ENCODE measurements at places on chromosomes 11 and 22. TPM values are rescaled to one million over a fixed set of nuclear protein-coding genes. Genes with fewer than 3 reads are reported as not detected.
A peak's percentile ranks its signal among the peaks of the same experiment; 100 is the strongest.

DNA sequence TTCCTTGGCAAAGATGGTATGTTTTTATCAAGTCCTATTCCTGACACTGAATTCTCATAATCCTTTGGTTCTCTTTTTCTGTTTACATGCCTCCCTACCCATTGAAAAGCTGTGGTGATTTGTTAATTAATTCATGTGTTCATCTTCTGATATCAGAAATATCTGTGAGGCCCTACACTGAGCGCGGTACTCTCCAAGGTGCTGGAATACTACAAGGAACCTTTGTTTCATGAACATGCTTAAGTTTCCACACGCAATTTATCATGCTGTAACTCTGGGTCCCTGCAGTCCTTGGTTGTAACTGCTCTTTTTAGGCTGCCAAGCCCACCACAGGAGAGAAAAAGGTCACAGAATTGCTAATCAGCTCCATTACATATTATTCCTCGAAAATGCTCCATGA lies 331.8 kb downstream of the FAT3 start:
- DNase-seq, result no peak

- DNase-seq, result no peak
Observed at GRCh38 chr11:112765337-112765736, 195.9 kb upstream of the NCAM1 start.

GRCh38 chr22:50217543-50218152 lies 16.8 kb downstream of the SELENOO start:
- no peak for DNase-seq

DNA sequence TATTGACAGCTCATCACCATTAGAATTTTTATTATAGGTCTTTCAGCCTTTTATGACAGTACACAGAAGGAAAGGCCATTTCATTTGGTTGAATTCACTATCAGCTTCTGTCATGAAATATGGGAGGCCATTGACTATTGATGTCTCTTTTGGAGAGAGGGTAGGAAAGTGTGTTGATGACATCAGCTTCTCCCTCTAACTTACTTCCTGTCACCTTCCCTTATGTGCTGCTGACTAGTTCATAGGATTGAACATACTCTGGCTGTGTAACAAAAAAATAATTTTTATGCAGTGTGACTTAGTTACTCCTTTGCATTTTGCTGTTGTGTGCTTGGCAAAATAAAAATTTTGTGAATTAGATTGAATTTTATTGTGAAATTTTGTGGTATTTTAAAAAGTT lies 769.2 kb downstream of the METTL15 start:
- DNase-seq, result no peak

DNA sequence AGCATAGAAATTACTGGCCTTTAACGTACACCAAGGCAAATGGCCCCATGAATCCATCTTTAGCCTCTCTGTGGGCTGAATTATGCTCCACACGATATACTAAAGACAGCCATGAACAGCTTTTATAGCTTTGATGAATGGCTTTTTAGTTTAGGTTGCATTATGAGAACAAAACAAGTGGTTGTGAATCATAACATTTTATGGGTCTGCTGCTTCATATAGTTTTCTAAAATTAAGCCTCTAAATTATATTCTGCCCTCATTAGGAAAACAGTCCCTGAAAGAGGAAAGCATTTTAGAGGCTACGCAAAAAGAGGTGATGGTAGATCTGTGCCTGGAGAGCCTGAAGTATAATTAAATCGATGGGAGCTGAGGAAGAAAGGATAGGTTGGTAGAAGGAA lies 221.3 kb downstream of the CADM1 start:
- no peak for DNase-seq

DNA sequence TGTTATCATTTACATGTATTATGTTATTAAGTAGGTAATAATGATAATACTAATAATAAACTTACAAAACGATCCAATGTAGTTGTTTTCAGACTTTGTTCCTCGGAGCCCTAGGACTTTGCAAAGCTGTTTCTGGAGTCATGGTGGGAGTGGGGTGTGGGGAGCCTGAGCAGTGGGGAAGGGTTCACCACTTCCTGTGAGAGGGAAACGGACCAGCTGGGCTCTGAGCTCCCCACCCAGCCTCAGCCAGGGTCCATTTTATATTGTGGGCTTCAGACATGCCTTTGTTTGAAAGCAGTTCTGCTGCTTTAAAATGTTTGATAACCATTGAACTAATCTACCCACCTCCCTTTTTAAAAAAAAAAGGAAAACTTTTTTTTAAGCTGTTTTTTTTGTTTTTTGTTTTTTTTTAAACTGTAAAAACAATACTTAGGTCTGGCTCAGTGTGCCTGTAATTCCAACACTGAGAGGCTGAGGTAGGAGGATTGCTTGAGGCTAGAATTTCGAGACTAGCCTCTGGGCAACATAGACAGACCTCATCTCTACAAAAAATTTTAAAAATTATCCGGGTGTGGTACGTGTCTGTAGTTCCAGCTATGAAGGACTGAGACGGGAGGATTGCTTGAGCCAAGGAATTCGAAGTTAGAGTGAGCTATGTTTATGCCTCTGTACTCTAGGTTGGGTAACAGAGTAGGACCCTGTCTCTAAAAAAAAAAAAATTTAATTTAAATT lies 7.0 kb downstream of the SERPING1 start:
- no peak for DNase-seq

DNA sequence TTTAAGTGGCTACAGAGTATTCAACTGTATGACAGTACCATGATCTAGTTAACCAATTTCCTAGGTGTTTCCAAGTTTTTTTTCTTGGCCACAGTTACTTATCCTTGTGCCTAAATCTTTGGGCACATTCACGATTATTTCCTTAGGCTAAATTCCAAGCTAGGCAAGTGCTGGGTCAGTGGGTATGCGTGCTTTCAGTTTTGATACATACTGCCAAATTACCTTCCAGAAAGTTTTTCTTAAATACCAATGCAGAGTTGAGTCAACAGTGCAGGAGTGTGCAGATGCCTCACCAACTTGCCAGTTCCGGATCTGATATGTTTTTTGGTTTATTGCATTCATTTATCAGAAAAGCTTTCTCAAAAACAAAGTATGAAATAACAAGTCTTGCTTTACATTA lies 67.9 kb upstream of the OR4B1 start:
- no peak for DNase-seq

DNA sequence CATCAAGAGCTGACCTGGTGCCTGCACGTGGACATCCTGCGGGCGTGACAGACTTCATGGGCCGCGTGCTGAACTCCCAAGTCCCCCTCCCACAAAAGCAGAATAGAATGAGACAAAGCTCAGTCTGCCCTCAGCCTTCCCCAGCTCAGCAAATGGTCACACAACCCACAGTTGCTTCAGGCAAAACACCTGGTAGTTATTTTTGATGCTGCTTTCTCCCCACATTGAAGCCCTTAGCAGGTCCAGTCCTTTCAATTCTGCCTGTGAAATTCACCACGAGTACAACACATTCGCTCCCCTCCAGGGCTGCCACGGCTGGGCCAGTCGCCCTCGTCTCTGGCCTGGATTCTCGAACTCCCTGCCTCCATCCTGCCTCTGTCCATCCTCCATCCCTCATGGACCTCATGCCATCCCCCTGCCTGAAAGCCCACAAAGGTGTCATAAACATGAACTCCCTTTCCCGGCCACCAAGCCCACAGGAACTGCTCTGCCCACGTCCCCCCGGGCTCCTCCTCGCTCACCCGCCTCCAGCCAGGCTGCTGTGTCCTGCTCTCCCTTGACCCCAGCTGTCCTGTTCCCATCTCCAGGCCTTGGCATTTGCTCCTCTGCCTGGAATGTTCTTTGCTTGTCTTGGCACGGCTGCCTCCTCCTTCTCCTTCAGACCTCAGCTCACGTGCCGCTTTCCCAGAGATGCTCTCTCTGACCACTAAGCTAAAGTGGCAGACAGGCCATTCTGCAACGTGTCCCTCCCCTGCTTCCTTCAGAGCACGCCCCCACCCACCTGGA lies 42.1 kb downstream of the SCUBE1 start:
- DNase-seq, result no peak

- peak; percentile 95 for DNase-seq
Observed at GRCh38 chr11:8709002-8709672, 26.5 kb downstream of the RPL27A start.

DNA sequence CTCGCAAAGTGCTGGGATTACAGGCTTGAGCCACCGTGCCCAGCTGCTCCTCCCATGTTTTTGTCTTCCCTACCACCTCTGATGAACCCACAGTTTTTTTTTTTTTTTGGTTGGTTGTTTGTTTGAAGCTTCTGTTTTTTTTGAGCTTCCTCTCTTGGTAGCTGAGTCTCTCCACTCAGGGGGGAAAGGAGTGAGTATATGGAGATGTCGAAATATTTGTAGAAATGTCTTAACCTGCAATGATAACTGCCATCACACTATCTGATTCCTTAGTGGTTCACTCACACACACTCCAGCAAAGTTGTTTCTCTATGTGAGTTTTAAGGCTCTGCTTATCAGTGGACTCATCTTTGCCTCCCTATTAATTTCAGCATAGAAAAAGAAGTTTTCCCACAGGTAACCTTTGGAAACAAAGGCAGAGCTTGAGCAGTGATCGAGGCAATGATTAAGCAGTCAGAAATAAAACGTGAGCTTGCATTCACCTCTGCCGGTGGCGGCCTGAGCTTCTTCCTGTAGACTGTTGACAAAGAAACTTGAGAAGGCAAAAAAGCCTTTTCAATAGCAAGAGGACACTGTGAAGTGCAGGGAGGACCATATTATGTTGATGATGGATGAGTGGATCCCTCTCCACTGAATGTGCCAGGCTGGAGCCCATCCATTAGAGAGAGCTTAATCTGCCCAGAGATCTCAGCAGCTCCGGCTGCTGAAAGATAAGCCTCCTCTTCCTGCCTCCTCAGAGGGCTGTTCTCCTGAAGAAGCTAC lies 29.0 kb upstream of the RASSF10 start:
- no peak for DNase-seq

GRCh38 chr11:19602406-19602805 lies 110.2 kb upstream of the NAV2 start:
- DNase-seq, result no peak

GRCh38 chr11:17743808-17744119 lies 9.2 kb downstream of the KCNC1 start:
- no peak for DNase-seq

- DNase-seq, result no peak
Observed at GRCh38 chr11:64011371-64011770, 24.4 kb upstream of the FLRT1 start.

- DNase-seq, result no peak
Observed at GRCh38 chr22:34160141-34160783, 240.0 kb upstream of the LARGE1 start.

- no peak for DNase-seq
Observed at GRCh38 chr11:104061853-104062521, 25.5 kb downstream of the DDI1 start.

GRCh38 chr11:64146036-64146955 lies 19.6 kb downstream of the MACROD1 start:
- DNase-seq, result no peak

The AGBL2 gene
- 1.8 TPM for total RNA-seq

The OR5AS1 gene
- not detected for total RNA-seq

The RASSF7 gene
- 7.5 TPM for total RNA-seq

The POU2AF3 gene
- total RNA-seq, result 3.1 TPM

The ATP5MG gene
- total RNA-seq, result 117 TPM

The CD3D gene
- total RNA-seq, result 3.8 TPM

The OR52I2 gene
- total RNA-seq, result not detected

The SELENOH gene
- total RNA-seq, result 77.5 TPM

The MUC6 gene
- not detected for total RNA-seq

The ZNF215 gene
- 0.80 TPM for total RNA-seq

The ZBTB16 gene
- total RNA-seq, result 22.7 TPM

The ATG16L2 gene
- total RNA-seq, result 79.7 TPM
